Cortex of kidney (tissue), 1 donor: ENCODE measurements at places on chromosomes 11 and 22.

DNA sequence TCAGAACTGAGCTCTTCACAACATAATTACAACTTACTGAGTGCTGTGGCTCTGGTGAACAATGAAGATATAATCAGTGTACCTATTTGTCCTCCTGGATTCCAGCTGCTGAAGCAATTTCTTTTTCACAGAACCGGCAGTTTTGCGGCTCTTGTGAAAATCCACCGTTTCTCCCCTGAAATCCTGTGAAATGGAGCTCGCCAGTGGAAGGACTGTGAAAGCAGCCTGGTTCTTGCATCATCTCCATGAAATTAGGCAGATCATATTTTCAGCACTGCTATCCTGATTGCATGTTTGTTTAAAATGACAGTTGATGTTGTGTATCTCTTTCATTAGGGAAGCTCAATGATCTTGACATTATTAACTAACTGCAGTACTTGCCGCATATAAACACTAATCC lies 120.2 kb upstream of the SNX19 start:
- no peak for DNase-seq

GRCh38 chr11:11074686-11075335 lies 217.0 kb upstream of the ZBED5 start:
- DNase-seq, result no peak

- DNase-seq, result no peak
Measured at GRCh38 chr11:22792497-22792896, 37.1 kb downstream of the SVIP start.

DNA sequence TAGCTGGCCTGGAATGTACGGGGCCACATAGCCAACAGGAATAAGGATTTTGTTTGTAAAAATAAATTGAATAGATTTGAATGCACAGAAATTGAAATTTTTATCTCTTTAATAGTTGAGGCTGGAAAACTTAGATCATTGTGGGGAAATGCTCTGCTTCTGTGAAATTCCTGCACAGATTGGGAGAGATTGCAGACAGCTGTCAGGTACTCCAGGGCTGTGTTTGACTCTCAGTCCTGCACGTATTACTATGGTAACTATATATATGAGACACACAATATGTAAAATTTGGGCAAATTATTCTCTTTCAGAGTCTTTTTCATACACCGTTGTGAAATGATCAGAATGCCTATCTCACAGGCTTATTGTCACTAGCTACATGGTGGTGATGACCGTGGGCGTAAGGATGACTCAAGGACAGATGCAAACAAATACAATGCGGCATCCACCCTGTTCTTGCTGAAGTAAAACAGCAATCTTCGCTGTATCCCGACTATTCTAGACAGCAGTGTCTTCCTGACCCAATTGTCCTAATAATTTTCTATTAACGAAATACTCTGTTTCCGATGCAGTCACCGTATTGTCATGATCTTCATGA lies 79.4 kb downstream of the ZC3H12C start:
- no peak for DNase-seq

- DNase-seq, result no peak
Measured at GRCh38 chr11:108160970-108161566, 39.7 kb downstream of the ACAT1 start.

DNA sequence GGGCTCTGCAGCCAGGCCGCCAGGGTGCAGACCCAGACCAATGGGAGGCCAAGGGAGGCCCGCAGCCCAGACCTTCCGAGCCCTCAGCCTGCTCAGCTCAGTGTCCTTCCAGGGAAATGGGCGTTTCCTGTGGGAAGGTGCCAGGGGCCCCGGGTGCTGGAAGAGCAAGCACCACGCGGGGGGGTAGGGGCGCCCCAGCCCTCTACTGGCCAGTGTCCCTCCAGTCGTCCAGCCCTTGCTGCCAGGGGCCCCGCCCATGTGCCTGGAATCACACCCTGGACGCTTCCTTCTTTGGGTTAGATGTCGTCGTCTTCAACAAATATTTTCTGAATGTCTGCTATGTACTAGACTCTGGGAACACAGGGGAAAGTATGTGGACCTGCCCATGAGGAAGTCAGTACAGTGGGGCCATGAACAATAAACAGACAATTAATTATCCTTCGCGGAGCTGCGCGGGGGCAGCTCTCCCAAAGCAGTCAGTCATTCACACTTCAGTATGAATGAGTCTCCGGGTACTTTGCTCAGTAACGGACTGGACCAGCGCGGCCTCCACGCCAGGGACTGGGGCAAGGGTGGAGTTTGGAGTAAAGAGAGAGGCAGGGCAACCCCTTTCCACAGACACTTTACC lies 60.2 kb downstream of the CDKN1C start:
- DNase-seq, result no peak

DNA sequence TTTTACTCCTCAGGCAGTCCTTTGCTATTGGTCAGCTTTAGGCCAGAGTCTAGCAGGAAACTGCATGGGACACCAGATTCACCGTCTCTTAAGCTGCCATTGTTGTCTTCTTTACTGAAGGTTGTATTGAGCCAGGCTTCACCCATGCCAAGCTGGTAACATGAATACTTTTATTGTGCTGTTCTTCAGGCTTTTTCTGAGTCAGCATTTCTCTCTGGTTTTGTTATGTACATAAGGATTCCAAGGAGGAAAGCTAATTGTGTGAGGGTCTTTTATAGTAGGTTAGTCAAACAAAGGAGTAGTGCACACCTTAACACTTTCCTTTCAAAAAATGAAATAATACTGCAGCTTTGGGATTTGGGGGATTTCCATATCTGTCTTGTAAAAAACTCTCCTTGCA lies 252.8 kb downstream of the JRKL start:
- DNase-seq, result no peak

DNA sequence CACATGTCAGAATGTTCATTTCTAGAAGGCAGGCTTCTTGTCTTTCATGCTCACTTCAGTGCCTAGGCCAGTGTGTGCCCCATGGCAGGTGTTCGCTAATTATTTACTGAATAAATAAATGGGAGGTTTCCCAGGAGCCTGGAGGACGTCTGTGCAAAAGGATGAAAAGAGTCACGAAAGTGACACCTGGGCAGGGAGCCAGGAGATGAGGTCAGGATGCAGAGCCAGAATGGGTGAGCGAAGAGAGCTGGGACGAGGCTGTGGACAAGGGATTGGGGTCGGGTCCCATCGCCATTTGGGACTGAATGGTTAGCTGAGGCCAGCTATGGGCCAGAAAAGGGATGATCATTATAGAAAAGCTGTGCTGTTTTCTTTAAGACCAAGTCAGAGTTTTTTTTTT lies 560.4 kb downstream of the TBC1D22A start:
- no peak for DNase-seq

- no peak for DNase-seq
Measured at GRCh38 chr11:69343401-69344321, 49.7 kb downstream of the MYEOV start.

- no peak for DNase-seq
Measured at GRCh38 chr22:19331975-19332374, 40.5 kb upstream of the CLTCL1 start.
